ENCODE measurements at places on chromosomes 2 and 18. TPM values are rescaled to one million over a fixed set of nuclear protein-coding genes. Genes with fewer than 3 reads are reported as not detected.
A peak's percentile ranks its signal among the peaks of the same experiment; 100 is the strongest.

- DNase-seq: no peak
These were observed 35.8 kb upstream of the DYSF start for GRCh38 chr2:71417300-71418202.

- no peak for DNase-seq
These were observed 86.0 kb upstream of the MAPK4 start for GRCh38 chr18:50473881-50474280.

The INHA gene
- not detected for total RNA-seq

DNA sequence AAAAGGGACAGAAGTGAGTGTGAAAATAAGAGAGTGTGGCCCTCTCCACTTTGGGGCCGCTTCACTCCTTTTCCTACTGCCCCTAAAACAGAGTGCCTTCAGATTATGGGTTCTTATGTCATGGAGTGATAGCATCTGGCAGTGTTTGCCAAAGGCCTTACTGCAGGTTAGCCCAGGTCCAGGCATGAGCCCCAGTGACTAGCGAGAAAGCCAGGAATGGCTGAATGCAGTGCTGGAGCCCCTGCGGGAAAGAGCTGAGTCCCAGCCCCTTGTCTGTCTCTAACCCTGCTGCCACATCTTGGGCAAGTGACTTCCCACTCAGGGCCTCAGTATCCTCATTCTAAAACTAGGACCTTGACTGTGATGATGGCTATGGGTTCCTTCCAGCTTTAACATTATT is 6.0 kb downstream of the IGFBP5 start:
- DNase-seq: no peak

GRCh38 chr2:226796012-226796839 is 3.4 kb downstream of the IRS1 start:
- DNase-seq: peak; percentile 12

- DNase-seq: no peak
These were observed 980 bp upstream of the SULT1C4 start for GRCh38 chr2:108376774-108377173.

The PLEK gene
- total RNA-seq: 7.8 TPM

DNA sequence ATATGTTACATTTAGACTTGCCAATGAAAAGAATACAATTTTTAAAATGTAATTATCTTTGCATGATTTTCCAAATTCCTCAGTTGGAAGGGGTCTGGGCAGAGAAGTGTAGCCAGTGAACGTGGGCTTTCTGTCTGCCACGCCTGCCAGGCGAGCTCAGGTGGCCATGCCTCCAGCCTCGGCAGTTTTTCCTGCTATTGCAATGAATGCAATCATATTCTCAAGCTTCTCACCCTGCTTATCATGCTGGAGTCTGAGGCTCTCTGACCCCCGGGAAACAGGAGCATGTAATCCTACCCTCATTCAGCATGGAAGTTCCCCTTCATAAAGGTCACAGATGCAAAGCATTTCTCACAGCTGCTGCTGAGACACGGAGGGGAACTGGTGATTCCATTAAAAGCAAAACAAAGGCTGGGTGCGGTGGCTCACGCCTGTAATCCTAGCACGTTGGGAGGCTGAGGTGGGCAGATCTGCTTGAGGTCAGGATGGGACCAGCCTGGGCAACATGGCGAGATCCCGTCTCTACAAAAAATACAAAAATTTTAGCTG is 154.8 kb downstream of the MBP start:
- DNase-seq: no peak

The RFX8 gene
- not detected for total RNA-seq

GRCh38 chr2:10900216-10901109 is 11.3 kb upstream of the KCNF1 start:
- no peak for DNase-seq

DNA sequence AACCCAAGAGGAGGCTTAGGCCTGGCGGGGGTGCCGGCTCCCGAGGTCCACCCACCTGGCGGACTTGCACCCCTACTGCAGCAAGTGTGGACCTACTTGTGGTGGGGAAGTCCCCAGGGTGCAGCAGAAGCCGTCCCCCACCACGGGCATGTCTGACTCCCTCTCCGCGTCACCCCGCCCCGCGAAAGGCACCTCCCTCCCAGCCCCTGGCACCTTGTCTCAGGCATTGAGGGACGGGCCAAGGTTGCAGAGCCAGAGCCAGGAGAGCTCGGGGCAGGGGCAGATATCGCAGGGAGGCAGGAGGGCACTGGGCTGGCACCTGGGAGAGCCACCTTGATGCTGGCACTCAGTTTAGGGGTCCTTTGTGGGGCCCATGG is 19.0 kb downstream of the CROCC2 start:
- peak; percentile 12 for DNase-seq

- no peak for DNase-seq
These were observed 511.5 kb downstream of the NYAP2 start for GRCh38 chr2:225911019-225911418.
